ENCODE measurements at places on chromosomes 16 and 17.
A peak's percentile ranks its signal among the peaks of the same experiment; 100 is the strongest.

- no peak for DNase-seq
These were observed 132.9 kb upstream of the XYLT1 start for GRCh38 chr16:17603626-17604025.

DNA sequence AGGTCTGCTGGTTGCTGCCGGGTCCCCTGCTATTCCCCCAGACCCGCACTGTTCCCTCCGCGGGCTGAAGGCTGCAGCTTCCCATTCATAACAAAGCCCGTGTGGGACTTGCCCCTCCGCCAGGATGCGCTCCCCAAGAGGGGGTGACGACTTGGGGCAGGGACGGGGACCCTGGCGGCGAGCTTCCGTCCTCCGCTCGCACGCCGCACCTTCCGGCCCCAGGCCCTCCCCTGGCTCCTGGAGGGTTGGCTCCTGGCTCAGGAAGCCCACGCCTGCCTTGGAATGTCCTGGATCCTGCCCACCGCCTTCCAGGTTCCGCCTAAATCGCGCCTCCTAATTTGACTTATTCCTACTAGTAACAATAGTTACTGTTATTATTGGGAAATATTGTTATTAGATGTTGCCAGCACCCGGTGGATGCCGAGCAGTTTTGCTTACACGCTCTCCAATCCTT is 1.1 kb upstream of the TFAP4 start:
- peak; percentile 72 for DNase-seq

GRCh38 chr17:42623271-42623670 is 13.8 kb downstream of the TUBG1 start:
- DNase-seq = no peak

- no peak for DNase-seq
These were observed 17.1 kb downstream of the SGCA start for GRCh38 chr17:50182783-50183420.

GRCh38 chr16:11263737-11264136 is 5.4 kb downstream of the TNP2 start:
- peak; percentile 68 for DNase-seq

DNA sequence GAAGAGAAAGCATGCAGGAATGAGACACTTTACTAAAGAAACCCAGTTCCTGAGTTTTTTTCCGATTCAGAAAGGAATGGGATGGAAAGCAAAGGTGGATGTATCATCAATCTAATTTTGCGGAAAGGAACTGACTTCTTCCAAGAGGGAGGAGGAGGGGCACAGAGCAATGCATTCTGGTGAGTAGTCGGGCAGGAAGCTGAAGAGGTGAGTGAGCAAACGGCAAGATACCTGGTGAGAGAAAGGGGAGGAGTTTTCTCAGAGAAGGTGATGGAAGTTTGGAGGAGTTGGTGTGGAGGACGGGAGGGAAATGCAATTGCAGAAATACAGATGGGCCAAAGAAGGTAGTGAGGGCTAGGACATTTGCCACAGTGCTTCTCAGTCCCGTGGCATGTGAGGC is 713.2 kb downstream of the KCNJ2 start:
- DNase-seq = no peak

- DNase-seq = no peak
These were observed 299.7 kb downstream of the C16orf95 start for GRCh38 chr16:87017371-87018012.

- DNase-seq = no peak
These were observed 18.0 kb upstream of the CDIPT start for GRCh38 chr16:29881050-29881449.

- no peak for DNase-seq
These were observed 18.7 kb downstream of the ZNF200 start for GRCh38 chr16:3216263-3216640.

GRCh38 chr16:80586476-80586875 is 45.7 kb downstream of the DYNLRB2 start:
- DNase-seq = no peak

GRCh38 chr16:1497014-1497598 is 3.9 kb downstream of the TELO2 start:
- no peak for DNase-seq

- no peak for DNase-seq
These were observed 15.1 kb downstream of the GPR179 start for GRCh38 chr17:38328620-38329019.

DNA sequence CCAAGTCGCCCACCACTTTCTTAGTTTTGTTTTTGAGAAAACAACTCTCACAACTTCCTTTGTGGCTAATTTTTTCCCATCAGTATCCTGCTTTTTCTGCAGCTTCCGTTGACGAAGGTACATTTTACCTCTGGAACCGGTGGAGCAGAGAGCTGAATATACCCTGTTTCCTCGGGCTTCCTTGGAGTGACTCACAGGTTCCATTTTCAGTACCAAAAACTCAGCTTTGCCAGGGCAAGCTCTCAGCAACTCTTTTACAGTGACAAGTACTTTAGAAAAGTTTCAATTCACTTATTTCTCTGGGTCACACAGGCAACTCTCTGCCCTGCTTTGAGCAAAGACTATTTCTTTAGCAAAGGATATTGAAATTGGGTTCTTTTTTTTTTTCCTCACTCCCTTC is 318.9 kb downstream of the SNX29 start:
- no peak for DNase-seq

DNA sequence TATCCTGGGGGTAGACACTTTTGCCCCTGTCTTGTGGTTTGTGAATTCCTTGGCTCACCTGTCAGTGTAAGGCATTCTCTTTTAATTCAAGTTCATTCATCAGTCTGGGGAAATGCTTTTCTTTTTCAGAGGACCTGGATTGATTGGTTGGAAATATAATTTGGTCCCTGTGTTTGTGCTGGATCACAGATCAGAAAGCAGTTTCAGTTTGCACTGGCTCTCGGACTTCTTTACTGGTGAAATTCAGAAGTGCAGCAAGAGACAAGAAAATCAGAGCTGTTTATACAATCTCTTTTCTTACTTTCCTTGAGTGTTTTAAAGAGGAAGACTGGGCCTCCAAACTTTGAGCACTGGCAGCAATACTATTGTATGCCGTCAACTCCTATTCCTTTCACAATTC is 161.8 kb upstream of the KCNJ16 start:
- DNase-seq = no peak

DNA sequence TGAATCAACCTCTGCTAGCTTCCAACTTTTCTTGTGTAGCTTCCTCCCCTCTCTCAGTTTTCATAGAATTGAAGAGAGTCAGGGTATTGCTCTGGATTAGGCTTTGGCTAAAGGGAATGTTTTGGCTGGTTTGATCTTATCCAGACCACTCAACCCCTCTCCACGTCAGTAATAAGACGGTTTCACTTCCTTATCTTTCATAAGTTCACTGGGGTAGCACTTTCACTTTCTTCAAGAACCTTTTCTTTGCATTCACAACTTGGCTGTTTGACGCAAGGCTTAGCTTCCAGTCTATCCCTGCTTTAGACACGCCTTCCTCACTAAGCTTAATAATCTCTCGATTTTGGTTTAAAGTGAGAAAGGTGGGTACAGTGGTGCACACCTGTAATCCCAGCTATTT is 29.7 kb upstream of the OR1A2 start:
- no peak for DNase-seq

DNA sequence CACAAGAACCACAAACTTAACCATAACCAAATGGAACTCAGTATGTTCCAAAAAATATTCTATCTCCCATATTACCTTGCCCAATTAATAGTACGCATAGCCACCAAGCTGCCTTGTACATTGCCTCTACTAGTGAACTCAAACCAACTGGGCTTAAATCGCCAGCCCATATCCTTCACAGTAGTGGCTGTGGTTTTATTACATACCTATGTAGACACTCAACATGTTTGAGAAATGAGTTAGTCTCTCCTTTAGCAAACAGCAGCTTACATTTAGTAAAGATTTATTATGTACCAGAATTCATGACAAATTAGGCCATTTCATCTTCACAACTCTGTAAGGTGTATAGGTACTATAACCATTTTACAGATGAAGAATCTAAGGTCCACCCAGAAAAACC is 41.4 kb downstream of the GRB2 start:
- no peak for DNase-seq

GRCh38 chr16:72073560-72074230 is 10.7 kb downstream of the HPR start:
- no peak for DNase-seq

- no peak for DNase-seq
These were observed 56.0 kb downstream of the WIPI1 start for GRCh38 chr17:68401288-68401687.

DNA sequence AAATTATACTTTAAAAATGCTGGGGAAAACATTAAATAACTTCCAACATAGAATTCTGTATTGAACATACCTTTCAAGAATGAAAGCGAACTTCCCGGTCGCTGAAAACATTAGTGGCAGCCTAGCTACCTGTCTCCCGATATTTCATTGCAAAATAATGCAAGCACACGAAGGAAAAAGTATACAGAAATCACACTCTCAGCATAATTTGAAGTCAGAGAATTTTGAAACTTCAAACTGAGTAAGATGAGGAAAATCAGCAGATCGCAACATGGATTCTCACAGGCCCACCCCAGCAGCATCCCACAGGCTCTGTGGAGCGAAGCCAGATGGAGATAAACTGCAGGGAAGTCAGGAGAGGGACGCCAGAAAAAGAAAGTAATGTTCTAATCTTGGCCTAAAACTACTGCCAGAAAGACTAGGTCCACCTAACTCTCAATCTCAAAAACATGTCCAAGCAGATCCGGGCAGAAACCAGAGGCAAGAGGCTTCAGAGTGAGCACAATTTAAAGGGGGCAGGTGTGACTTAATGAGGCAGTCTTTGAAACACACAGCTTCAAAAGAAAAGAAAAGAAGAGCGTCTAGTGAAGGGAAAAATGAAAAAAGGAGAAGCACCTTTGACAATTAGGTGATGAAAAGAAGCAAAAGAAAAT is 4.8 kb upstream of the GOSR1 start:
- DNase-seq = no peak

DNA sequence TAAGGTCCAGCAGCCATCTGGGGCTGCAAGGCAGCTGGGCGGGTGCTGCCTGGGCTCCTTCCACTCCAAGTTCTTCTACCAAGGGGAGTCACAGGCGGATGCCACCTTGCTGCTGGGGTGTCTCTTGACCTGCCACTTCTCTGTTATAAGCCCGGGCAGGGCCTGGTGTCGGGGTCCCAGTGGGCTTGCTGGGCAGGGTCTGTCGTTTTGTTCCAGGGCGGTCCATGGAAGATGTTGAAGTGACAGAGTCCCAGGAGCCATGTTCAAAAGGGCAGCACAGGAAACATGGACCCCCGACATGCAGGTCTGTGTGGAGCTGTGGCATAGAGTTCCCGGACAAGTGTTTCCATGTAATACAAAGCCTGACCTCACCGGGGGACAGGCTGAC is 91.1 kb downstream of the TNFRSF13B start:
- no peak for DNase-seq

- no peak for DNase-seq
These were observed 53.3 kb upstream of the NUDT7 start for GRCh38 chr16:77669057-77669456.

- DNase-seq = no peak
These were observed 90.0 kb downstream of the FOXL1 start for GRCh38 chr16:86668136-86668910.

DNA sequence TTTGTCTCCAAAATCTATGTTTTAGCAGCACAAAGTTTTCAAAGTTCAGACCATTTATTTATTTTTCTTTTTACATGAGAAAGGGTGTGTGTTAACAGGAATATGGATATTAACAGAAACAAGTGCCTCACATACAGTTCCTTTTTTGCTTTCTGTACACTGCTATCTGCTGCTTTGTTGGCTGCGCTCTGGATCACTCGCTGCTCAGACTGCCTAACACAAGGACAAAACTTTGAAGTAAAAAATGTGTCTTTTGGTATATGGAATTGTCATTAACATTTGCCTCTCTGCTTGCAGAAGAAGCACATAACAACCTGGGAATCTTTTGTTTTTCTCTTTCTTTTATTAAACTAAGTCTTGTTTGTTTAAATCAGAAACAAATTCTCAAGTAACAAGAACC is 262.8 kb downstream of the ZFHX3 start:
- DNase-seq = no peak

GRCh38 chr17:55237268-55237667 is 27.5 kb upstream of the HLF start:
- no peak for DNase-seq

GRCh38 chr17:6488008-6488539 is 43.8 kb downstream of the PIMREG start:
- no peak for DNase-seq

GRCh38 chr17:82278786-82279391 is 5.4 kb upstream of the CSNK1D start:
- no peak for DNase-seq

GRCh38 chr16:68073902-68074760 is 11.0 kb upstream of the NFATC3 start:
- no peak for DNase-seq

- no peak for DNase-seq
These were observed 65.2 kb upstream of the SIAH1 start for GRCh38 chr16:48450367-48450766.

- no peak for DNase-seq
These were observed 393.6 kb downstream of the SOX9 start for GRCh38 chr17:72514321-72514861.

GRCh38 chr17:57045868-57046704 is 39.0 kb upstream of the AKAP1 start:
- peak; percentile 60 for DNase-seq

DNA sequence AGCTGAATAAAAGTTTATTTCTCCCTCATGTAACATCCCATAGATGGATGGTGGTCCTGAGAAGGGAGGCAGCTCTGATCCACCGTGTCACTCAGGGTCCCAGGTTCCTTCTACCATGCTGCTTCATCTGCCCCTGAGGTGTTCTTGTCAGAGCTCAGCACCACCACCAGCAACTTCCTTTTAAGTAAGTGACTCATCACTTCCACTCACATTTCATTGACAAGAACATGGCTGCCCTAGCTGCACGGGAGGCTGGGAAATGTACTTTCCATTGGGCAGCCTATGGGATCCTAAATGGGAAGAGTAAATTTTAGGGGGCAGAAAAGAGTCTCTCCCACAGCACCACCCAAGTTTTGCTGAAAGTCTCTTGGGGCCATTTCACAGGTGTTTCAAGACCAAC is 134.7 kb downstream of the USP31 start:
- DNase-seq = no peak

DNA sequence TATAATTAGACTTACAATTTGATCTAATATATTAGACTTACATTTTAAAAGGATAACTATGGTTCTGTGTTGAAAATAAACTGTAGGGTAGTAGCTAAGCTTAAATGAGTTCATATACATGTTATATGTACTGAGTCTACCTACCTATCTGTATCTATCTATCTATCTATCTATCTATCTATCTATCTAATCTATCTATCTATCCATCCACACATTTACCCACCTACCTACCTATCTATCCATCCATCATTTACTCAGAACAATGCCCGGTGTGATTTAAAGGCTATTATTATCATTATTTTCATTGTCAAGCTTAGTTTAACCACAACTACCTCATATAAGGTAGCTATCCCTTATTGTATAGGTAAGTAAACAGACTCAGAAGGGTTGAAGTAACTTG is 7.0 kb downstream of the KRT10 start:
- DNase-seq = no peak
